Activated CD4-positive, alpha-beta T cell treated with anti-CD3 and anti-CD28 coated beads, Interleukin-2, amount 10 ng/mL, durations not matched to agents 24 days and 14 days (primary cell): ENCODE measurements at places on chromosomes 5 and 9. TPM values are rescaled to one million over a fixed set of nuclear protein-coding genes. Genes with fewer than 3 reads are reported as not detected.
A peak's percentile ranks its signal among the peaks of the same experiment; 100 is the strongest.

The SLC27A6 gene
- not detected in 2 replicates for total RNA-seq

GRCh38 chr5:157948738-157949410 lies 89.9 kb upstream of the CLINT1 start:
- H3K27me3 ChIP-seq = peaks cover 12% of the 10 kb centered on the region
- H3K4me3 ChIP-seq = no peak overlapping the region
- DNase-seq = peak; percentile 94
- no peak overlapping the region for H3K27ac ChIP-seq
- H3K4me1 ChIP-seq = peaks cover 3% of the 10 kb centered on the region

DNA sequence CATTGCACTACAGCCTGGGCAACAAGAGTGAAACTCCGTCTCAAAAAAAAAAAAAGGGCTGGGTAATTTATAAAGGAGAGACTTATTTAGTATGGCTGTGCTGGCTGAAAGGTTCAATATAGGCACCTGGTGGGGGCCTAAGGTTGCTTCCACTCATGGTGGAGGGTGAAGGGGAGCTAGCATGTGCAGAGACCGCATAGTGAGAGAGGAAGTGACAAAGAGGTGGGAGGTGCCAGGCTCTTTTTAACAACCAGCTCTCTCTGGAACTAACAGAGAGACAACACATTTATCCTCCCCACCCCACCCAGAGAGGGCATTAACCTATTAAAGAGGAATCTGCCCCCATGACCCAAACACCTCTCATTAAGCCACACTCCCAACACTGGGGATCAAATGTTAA lies 28.9 kb upstream of the SERINC5 start:
- H3K27ac ChIP-seq = peak overlapping the region; percentile 68
- DNase-seq = peak; percentile 70

GRCh38 chr5:6833406-6833805 lies 120.2 kb downstream of the TENT4A start:
- peaks cover 49% of the 10 kb centered on the region for H3K4me1 ChIP-seq
- H3K36me3 ChIP-seq = peaks cover 2% of the 10 kb centered on the region
- no peak overlapping the region for H3K4me3 ChIP-seq
- H3K27me3 ChIP-seq = peaks cover 2% of the 10 kb centered on the region
- no peak for DNase-seq
- no peak overlapping the region for H3K27ac ChIP-seq

The PCDH12 gene
- total RNA-seq = 1.8 and 2.2 TPM in 2 replicates

- H3K4me3 ChIP-seq = no peak overlapping the region
- no peak overlapping the region for H3K27ac ChIP-seq
- no peaks in the 10 kb centered on the region for H3K27me3 ChIP-seq
- H3K4me1 ChIP-seq = no peaks in the 10 kb centered on the region
- no peak for DNase-seq
These were observed 525.0 kb downstream of the ISL1 start for GRCh38 chr5:51908215-51908614.

The ARL14EPL gene
- total RNA-seq = not detected in 2 replicates

- no peak overlapping the region for H3K27ac ChIP-seq
- H3K27me3 ChIP-seq = no peaks in the 10 kb centered on the region
- peaks cover 70% of the 10 kb centered on the region for H3K36me3 ChIP-seq
- peaks cover 43% of the 10 kb centered on the region for H3K4me1 ChIP-seq
- no peak overlapping the region for H3K4me3 ChIP-seq
These were observed 8.9 kb downstream of the SRP19 start for GRCh38 chr5:112869948-112870347.

DNA sequence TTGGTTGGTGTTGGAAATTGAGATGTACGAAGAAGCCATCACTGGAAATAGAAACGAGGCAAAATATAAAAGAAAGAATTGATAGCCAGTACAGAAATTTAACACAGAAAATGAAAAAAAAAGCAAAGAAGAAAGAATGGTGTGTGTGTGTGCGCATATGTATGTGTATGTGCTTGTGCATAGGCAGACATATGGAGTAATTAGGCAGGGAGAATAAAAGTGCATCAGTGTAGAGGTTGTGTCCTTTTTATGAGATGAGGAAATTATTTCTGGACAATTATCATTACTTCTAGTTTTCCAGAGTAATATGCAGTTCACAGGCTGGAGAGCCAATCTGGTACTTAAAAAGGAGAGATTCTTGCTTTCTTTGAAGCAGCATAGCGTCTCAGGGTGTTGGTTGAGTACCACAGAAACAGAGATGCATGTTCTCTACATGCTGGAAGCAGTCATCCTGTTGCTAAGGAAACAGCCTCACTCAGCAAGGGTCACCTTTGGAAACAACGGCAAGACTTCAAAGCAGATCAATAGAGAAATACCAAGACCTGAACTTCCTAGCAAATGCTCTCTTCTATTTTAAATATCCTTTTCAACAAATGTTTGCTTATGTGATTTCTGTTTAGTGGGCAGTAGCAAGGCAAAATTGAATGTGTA lies 172.7 kb downstream of the TAF11L14 start:
- no peak for DNase-seq
- no peaks in the 10 kb centered on the region for H3K4me1 ChIP-seq
- no peak overlapping the region for H3K27ac ChIP-seq
- H3K36me3 ChIP-seq = no peaks in the 10 kb centered on the region
- no peak overlapping the region for H3K4me3 ChIP-seq
- no peaks in the 10 kb centered on the region for H3K27me3 ChIP-seq

DNA sequence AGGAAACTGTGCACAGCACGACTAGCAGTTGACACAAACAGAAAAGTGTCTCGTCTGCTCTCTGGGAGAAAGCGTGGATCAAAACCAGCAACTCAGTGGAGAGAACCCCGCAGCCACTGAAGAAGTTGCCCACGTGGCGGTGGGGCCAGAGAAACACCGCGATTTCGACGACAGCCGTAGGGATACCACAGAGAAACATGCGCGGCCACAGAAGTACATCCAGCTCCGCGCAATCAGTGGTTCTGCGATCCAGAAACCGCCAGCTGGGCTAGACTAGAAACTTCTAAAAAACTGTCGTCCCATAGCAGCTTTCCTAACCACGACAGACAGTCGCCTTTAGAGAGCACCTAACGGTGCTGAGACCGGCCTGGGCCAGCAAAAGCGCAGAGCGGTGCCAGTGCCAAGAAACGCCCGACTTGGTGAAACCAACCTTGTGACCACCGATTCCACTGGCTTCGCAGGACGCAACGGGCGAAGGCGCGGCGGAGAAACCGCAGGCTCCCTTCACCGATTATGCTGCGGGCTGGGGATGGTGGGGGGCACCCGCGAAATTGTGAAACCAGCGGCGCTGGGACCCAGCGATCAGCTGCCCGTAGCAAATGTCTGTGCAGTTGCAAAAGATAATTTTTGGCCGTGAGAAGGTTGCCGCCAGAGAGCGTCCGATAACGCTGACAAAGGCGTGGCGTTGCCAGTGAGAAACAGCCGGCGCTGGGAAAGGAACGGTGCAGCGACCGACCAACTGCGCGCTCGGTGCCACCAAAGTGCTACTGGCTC lies 2.7 kb upstream of the ANXA2R start:
- H3K27ac ChIP-seq = peak overlapping the region; percentile 96
- H3K4me1 ChIP-seq = peaks cover 38% of the 10 kb centered on the region
- H3K4me3 ChIP-seq = peak overlapping the region; percentile 94
- peaks cover 5% of the 10 kb centered on the region for H3K36me3 ChIP-seq
- DNase-seq = peak; percentile 91

- H3K27ac ChIP-seq = no peak overlapping the region
- peaks cover 30% of the 10 kb centered on the region for H3K4me1 ChIP-seq
- H3K27me3 ChIP-seq = no peaks in the 10 kb centered on the region
- DNase-seq = no peak
These were observed 21.4 kb upstream of the CEP78 start for GRCh38 chr9:78214492-78214891.

- peaks cover 1% of the 10 kb centered on the region for H3K4me1 ChIP-seq
- peaks cover 3% of the 10 kb centered on the region for H3K36me3 ChIP-seq
- no peaks in the 10 kb centered on the region for H3K27me3 ChIP-seq
- no peak overlapping the region for H3K27ac ChIP-seq
- no peak for DNase-seq
These were observed 6.9 kb downstream of the TSC1 start for GRCh38 chr9:132937463-132937901.

DNA sequence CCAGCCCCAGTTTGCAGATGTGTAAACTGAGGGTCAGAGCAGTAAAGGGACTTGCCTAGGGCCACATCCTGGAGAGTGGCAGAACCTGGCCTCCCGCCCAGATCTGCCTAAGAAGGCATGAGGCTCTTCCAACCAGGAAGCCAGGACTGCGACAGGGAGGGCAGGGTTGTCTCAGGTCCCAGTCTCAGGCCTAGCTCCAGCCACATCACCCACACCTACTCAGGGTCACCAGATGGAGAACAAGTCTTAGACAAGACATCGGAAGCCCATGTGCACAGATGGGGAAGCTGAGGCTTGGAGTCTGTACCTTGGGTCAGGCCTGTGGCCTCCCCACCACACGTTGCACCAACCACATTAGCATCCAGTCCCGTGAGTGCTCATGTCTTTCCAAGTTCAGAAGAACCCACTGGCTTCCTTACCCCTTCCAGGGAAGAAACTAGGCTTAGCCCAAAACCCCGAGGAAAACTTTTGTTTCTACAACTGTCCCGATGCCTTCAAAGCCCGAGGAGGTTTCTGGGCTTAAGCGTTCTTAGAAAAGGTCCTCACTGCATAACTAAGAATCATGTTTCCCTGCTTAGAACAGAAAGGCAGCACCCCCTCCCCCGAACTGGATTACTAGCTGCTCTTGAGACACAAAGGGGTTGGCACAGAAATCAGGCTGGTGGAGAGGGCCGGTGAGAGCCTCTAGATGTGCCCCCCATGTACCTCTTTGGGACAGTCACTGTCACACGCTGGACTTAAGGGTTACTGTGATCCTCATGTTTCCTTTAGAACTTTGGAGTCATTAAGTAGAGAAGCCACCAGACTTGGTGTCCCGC lies 2.2 kb downstream of the FAM78A start:
- peak; percentile 76 for DNase-seq
- peaks cover 43% of the 10 kb centered on the region for H3K4me1 ChIP-seq
- H3K27me3 ChIP-seq = no peaks in the 10 kb centered on the region
- peaks cover 57% of the 10 kb centered on the region for H3K36me3 ChIP-seq

- H3K27ac ChIP-seq = no peak overlapping the region
- H3K36me3 ChIP-seq = peaks cover 14% of the 10 kb centered on the region
- no peak for DNase-seq
- H3K4me3 ChIP-seq = no peak overlapping the region
- H3K27me3 ChIP-seq = no peaks in the 10 kb centered on the region
These were observed 18.5 kb upstream of the CDC42SE2 start for GRCh38 chr5:131245312-131245711.

The SPACA9 gene
- total RNA-seq = 0.91 and 0.92 TPM in 2 replicates

The TCF7 gene
- total RNA-seq = 112 and 113 TPM in 2 replicates

GRCh38 chr5:17258431-17258830 lies 41.0 kb downstream of the BASP1 start:
- no peak for DNase-seq
- no peak overlapping the region for H3K4me3 ChIP-seq
- H3K36me3 ChIP-seq = no peaks in the 10 kb centered on the region
- H3K27ac ChIP-seq = no peak overlapping the region
- no peaks in the 10 kb centered on the region for H3K4me1 ChIP-seq

GRCh38 chr9:530681-531080 lies 310.8 kb upstream of the DMRT1 start:
- H3K4me1 ChIP-seq = no peaks in the 10 kb centered on the region
- no peak overlapping the region for H3K27ac ChIP-seq
- no peaks in the 10 kb centered on the region for H3K36me3 ChIP-seq
- H3K27me3 ChIP-seq = peaks cover 2% of the 10 kb centered on the region

The BHMT2 gene
- not detected in 2 replicates for total RNA-seq
